Stimulated activated CD4-positive, alpha-beta T cell treated with anti-CD3 and anti-CD28 coated beads, Interleukin-15, amount 100 ng/mL, for 24 hours (primary cell): ENCODE measurements at places on chromosomes 11 and 22.

GRCh38 chr11:94525546-94526324 lies 13.5 kb downstream of the C11orf97 start:
- no peak for DNase-seq

DNA sequence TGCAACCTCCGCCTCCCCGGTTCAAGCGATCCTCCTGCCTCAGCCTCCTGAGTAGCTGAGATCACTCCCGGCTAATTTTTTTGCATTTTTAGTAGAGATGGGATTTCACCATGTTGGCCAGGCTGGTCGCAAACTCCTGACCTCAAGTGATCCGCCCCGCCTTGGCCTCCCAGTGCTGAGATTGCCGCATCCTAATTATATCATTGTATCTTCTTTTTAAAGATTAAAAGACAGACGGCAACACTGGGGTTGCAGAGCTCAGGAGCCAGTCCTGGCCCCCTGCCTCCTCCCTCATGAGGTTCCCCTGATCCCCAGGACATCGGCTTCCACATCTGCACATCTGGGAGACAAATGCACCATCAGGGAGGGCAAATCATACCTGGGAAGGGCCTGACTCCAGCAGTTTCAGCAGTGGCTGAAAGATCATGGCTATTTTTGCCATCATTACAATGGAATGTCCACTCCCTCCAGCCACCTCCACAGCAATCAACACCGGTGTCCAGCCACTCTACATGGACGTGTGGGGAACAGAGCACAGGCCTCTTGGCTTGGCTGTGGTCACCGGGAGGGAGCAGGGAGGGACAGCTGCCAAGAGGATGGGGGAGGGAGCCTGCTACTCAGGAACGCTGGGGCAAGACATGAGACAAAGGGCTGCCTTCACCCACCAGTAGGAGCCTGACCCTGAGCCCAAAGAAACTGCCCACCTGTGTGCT lies 9.2 kb upstream of the CELSR1 start:
- DNase-seq = no peak

- peak; percentile 43 for DNase-seq
Observed at GRCh38 chr11:36258730-36259360, 30.4 kb downstream of the COMMD9 start.

DNA sequence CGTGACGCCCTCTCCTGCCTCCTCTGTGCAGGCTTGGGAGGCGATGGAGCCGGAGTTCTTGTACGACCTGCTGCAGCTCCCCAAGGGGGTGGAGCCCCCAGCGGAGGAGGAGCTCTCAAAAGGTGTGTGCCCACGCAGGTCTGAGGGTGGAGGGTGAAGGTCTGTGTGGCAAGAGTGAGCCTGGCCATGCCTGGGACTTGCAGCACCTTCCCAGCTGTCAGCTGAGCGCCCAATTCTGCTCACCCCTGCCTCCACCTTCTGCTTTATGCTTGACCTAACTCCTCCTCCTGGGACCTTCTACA lies 2.5 kb downstream of the PARVG start:
- peak; percentile 19 for DNase-seq

DNA sequence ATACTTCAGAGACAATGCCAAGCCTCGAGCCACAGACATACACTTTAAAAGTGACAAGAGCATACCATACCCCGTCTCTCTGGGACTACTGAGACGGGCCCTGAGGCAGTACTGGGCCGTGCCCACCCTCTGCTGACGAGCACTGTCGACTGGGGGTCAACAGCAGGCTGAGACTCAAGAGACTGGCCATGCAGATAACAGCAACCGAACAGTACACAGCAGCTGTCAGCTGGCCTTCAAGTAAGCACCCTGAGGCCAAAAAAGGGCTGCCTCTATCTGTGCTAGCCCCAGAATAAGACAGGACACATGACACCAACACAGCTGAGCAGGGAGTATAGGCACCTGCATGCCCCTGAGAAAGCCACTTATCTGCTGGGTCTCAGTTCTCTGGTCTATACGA lies 18.9 kb upstream of the TMEM121B start:
- no peak for DNase-seq

DNA sequence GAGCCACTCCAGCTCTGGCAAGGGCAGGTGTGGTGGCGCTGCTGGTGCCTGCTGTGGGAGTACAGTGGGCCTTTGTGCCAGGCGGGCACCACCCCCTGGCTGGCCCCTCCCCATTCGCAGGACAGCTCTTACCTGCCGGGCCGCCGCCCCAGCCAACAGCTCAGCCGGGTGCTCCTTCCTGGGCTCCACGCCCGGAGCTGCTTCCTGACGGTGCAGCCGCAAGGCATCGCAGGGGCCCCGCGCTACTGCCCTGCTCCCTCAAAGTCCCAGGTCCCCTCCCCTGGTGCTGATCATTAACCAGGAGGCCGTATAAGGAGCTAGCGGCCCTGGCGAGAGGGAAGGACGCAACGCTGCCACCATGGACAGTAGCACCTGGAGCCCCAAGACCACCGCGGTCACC lies at the start of gene SLC5A1:
TSS of gene SLC5A1 (plus strand) at position 338 of the 400 bp plus-strand sequence. CDS start at position 359, 21 bp downstream.
- DNase-seq = no peak

DNA sequence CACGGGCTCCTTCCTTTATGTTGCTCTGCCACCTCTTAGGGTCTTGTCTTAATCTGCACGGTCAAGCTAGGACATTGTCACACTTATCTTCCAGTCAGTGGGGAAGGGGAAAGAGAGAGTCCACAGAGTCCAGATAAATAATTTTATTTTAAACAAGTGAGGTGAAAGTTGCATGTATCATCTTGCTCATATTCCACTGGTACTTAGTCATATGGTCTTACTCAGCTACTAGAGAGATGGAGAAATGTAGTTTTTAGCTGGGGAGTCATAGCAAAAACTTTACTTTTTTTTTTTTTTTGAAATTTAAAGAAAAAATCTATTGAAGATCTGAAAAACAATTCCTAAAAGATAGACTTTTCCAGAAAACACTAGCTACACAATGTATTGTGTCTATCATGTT lies 29.0 kb downstream of the PDE3B start:
- no peak for DNase-seq

DNA sequence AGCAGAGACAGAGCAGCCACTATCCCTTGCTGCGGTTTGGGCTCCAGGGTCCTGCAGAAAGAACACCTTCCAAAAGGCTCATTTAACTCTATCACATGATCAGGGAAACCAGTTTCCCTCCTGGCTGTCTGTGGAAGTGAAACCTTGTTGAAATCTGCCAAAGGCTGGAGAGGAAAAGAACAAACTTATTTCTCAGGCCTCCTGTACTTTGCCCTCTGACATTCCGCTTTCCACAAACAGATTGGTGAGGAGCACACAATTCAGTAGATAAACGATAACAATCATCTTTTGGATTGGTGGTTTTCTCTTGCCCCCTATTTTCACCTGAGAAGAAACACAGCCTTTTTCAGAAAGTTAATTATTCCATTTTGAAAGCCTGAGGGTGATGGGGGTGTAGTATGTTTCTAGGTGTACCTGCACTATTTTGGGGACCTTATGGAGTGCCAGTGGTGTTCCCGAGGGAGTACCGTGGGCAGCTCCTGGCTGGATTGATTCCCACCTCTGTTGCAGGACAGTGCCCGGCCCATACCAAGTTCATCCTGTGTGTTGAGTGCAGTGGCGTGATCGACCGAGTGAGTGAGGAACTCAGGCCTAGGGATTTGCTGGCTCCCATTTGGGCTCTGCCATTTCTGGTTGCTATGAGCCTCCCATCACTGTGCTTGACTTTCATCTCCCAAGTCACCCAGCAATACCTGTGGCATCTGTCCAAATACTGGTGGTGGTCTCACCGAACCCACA lies 102.0 kb downstream of the TBC1D22A start:
- DNase-seq = no peak

DNA sequence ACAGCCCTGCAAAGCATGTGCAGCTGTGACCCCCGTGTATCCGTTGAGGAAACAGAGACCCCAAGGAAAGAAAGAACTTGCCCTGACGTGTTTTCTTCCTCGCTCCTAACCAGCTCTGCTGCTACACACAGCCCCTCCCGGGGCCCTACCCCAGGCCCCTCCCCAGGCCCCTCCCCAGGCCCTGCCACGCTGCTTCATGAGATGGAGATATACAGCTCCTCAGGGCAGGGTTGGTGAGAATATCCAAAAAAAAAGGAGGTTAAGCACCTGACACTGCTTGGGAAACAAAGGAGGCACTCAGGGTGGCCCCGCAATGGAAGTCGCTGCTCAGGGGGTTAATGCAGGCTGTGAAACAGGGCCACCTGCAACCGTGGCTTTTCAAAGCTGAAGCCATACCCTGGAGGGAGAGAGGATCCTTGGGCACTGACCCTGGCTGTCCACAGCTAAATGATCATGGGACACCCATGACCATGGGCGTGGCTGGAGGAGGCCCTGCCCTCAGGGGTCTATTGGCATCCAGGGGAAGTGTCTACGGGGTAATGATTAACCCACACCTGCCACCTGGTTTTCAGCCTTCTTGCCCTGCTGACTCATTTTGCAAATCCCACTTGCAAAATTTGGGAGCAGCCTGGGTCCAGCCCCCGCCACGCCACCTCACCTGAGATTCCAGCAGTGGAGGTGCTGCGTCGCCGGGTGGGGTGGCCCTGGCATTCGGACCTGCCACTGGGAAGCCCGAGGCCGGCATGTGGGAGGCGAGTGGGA lies 112.1 kb upstream of the ANO1 start:
- no peak for DNase-seq

DNA sequence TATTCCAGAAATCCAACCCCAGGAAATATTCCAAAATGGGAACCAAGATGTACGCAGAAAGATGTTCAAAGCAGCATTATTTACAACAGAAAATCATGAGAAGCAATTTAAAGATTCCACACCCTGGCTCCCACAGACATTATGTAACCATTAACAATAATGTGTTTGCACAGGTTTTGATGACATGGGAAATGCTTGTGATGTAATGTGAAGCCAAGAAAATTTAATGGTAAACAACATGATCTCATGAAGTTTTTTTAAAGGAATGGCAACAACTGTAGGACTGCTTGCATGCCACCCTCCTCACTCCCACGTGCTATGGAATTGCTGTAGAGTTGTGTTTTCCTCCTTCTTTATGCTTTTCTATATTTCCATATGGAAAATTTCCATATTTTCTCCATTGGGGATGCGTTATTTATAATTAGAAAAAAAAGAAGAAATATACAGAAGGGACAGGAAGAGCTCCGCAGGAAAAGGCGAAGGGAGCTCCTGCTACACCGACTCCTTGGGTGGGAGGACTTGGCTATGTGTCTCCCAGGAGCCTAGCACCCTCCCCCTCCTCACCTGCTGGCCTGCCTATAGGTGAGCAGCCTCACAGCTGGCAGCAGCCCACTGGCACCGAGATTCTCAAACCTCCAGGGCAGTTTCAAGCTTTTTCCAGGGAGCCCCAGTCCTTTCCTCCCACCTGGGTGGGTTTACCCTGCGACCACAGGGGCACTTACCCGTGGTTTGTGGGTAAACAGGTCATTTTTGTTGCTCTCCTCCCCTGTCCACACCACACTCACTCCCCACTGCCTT lies 20.9 kb downstream of the LRFN4 start:
- no peak for DNase-seq

GRCh38 chr22:22463855-22464540 lies 44.5 kb downstream of the ZNF280B start:
- peak; percentile 68 for DNase-seq
